ENCODE measurements at places on chromosomes 7 and 10. TPM values are rescaled to one million over a fixed set of nuclear protein-coding genes. Genes with fewer than 3 reads are reported as not detected.

Gene HTR7
- not detected for total RNA-seq

GRCh38 chr10:96230527-96230926 is 40.8 kb downstream of the BLNK start:
- no peak for DNase-seq

DNA sequence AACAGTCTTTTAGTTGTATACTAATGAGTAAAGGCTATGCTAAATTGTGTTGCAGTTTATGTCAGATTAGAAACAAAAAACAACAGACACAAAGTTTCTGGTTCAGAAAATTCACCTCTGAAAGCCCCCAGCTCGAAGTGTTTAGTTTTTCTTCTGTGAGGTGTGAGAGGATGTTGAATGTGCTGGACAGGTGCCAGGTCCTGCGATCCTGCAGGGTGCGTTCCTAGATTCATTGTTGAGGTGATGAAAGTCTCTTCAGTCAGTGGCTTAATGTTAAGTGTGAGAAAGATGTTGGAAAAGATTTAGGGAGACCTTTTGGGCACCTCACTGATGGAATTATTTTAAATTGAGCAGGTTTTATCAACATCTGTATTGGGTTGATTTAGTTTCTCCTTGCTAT is 287.3 kb downstream of the SDK1 start:
- no peak for DNase-seq

- no peak for DNase-seq
These were observed 473.5 kb upstream of the AKR1E2 start for GRCh38 chr10:4352414-4352961.

Gene DMBT1
- total RNA-seq: not detected

DNA sequence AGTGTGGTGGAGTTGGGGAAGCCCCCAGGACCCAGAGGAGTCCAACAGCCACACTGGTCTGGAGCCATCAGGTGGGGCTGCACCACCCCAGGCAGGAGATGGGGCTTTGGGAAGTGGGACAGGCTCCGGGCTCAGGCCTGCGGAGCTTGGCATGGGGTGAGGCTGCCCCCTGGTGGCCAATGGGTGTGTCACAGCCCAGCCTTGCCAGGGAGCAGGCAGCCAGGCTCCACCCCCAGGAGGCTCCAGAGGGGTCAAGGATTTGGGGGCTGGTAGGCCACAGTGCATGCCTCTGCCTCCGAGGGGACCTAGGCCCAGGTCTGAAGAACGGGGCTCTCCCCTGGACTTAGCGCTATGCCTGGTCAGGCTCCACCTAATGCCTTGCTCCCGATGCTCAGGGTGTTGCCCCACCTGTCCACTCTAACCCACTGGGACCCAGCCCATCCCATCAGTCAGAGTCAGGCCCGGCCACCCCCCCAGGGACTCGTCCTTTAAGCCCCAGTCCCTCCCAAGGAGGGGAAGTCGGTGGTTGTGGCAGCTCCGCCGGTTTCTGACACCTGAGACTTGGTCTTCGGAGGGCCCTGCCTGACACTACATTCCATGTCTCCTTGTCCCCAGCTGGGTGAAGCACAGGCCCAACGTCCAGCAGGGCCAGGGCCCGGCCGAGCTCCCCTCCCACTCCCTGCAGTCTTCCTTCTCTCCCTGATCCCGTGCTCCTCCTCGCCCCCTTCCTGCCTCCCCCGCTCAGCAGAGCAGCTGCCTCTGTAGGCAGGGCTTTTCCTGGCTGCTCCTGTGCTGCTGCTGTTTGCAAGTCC is 11.3 kb upstream of the SAMD8 start:
- DNase-seq: peak; percentile 91

DNA sequence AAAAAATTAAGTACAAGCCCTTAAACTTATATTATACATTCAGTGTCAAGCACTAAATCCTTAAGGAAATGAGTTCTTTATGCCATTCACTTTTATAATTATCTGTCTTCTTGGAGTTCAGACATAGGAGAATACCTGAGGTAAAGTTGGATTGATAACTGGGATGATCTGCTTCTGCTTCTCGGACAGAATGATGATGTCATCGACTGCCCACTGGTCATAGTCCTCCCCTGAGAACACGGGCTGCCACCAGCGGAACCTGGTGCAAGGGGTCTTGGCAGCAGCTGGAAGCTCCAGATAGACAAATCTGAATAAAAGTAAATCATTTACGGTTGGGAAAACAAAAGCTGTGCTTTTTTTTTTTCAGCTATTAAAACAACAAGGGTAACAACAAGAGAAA is 148.2 kb upstream of the SLC26A5 start:
- DNase-seq: no peak

DNA sequence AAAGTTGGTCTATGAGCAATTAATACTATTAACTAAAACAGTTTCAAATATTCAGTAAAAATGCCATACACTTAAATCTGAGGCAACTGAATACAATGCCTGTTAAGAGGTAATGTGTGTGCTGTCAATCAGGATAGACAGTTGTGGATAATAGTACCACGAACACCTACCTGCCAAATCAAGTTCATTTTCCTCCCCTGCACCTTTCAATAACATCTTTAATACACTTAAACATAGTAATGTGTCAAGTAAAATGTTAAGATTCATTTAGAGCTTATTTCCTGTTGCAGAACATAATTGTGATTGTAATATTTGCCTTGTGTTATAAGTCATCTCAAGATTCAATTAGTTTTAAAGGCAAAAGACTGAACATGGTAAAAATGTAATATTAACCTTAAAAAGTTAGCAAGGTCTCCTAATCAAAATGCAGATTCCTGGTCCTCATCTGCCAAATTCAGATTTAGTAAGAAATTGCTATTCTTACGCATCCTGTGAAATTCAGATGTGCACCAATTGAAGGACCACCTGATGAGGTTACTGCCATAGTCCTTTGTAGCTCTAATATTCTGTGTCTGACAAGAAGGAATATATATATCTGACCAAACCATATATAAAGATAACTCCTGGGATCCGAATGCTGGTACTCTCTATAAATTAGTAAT is 37.1 kb downstream of the COL1A2 start:
- DNase-seq: no peak

Gene TUBB8
- 1.9 TPM for total RNA-seq

Gene OR2A42
- 0.15 TPM for total RNA-seq

DNA sequence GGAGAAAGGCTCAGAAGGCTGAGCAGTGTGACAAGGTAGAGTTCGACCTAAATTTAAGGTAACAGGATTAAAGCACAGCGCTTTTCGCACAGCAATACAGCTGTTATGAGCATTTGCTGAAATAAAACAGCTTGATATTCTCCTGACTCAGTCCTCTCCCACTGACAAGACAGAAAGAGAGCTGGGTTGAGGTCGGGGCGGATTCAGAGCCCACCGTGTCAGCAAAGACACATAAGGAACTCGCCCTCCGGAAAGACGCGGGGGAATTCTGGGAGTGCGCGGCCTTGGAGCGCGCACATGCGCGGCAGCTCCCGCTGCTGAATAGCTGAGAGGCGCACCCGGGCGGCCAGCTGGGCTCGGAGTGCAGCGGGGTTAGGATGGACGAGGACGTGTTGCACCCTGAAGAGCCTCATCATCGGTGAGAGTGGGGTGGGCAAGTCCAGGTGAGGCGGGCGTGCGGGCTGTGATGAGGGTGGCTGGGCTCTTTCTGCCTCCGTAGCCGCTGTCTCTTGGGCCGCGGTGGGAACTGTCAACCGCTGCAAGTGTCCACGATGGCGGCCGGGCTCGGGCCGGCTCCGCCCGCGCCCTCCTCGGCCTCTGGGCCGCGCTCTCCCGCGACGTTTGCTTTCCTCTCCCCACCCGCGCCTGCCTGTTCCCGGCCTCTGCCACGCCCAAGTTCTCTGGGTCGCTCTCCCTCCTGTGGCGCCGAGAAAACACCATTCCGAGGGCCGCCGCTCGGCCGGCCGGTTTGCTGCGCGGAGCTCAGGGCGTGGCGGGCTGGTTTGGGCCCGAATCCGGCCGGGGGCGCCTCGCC is 120.6 kb downstream of the LYZL1 start:
- DNase-seq: no peak

- no peak for DNase-seq
These were observed 35.5 kb downstream of the IDE start for GRCh38 chr10:92538231-92538958.

- no peak for DNase-seq
These were observed 1.3 kb upstream of the TRPV6 start for GRCh38 chr7:142886866-142887265.

DNA sequence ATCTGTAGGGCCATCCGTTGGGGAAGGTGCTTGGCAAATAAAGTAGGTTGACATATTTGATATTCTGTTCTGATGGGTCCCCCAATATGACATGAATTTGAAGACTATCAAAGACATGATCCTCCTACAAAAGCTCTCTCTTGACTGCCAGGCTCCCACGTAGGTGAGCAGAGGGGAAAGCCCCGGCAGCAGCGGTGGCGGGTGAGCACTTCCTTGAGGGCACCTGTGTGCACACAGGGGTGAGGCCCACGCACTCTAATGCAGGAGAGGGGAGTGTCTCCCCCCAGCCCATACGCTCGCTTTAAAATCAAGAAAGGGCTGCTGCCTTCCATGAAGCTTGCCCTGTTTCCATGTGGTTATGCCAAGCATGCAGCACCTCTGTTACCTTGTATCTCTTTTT is 100.4 kb downstream of the TAX1BP1 start:
- DNase-seq: no peak

DNA sequence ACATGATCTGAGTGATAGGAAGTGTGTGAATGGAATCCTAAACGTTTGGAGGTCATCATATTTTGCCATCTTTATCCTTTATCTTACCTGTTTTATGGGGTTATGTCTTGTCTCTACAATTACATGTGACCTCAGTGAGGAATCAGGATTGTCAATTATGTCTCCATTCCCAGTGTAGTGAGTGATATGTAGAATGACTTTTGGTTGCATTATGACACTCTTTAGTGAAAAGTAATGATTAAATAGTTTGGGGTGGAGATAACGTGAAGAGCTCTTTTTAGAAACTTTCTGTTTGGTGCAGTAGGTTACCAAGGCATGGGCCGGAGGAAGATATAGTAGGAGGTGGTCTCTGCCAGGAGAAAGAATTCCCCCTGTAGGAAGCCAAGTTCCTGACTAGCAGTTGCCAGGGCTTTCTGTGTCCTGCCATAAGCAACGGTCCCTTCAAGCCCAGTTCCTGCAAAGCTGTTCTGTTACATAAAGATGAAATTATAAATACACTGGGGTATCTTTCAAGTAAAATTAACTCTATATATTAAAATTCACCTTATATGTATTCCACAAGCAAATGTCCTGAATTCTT is 228.2 kb downstream of the NSUN6 start:
- DNase-seq: no peak

Gene ACTL6B
- not detected for total RNA-seq

Gene ATOH7
- total RNA-seq: 0.93 TPM

Gene SLC29A4
- 7.3 TPM for total RNA-seq

GRCh38 chr7:128928159-128928813 is 9.4 kb upstream of the IRF5 start:
- DNase-seq: no peak

DNA sequence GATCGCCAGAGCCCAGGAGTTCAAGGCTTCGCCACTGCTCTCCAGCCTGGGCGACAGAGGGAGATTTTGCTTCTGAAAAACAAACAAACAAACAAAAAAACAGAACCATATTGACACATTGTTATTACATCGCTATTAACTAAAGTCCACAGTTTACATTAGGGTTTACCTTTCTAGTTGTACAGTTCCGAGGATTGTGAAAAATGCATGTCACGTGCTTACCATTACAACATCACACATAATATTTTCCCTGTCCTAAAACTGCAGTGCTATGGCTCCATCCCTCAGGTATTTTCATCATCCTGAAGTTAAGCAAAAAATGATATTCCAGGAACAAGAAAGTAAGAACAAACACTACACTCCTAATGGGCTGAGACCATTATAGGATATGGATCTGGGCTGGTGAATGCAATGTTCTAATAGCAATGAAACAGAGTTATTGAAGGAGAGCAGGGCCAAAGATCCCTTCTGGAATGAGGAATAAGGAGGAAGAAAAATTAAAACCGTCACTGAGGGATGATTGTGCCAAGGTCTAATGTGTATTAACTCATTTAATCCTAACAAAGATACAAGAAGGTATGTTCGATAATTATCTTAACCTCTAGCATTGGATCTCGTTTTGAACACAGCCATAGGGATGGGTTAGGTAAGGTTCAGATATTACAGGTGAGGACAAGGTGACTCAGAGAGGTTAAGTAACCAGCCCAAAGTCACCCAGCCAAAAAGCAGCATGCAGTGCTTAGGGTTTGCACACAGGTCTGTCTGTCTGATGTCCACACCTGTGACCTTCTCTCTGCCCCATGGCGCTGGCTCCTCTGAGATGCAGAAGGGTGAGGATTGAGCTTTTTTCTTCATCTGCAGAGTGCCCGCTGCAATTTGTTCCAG is 14.0 kb upstream of the CUX1 start:
- no peak for DNase-seq

Gene SPDYE11
- total RNA-seq: not detected

Gene SVIL
- 25.1 TPM for total RNA-seq

GRCh38 chr10:30115626-30115940 is 56.2 kb upstream of the JCAD start:
- DNase-seq: no peak

GRCh38 chr10:130206216-130206737 is 70.1 kb downstream of the GLRX3 start:
- DNase-seq: no peak

GRCh38 chr7:2042650-2043049 is 190.1 kb downstream of the MAD1L1 start:
- no peak for DNase-seq

Gene RBP3
- total RNA-seq: not detected

DNA sequence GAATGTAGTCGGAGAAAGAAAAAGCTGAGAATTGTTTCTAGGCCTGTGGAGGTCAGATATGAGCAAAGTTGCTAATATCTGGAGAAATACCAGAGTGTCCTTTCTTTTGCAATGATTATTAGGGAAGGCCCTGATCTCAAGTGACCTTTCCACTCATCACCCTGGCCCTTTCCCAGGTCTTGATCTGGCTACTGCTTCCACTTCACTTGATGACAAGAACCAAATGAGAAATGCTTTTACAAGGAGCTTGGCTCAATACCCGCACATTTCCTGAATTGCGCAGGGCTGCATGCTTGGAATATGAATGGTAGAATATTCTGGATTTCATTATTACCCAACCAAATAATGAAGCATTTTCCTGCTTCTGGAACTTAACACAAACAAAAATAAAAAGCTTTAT is 104.6 kb downstream of the ITGB8 start:
- no peak for DNase-seq

GRCh38 chr7:117982071-117983055 is 109.1 kb upstream of the CTTNBP2 start:
- DNase-seq: no peak

Gene LARP4B
- 33.1 TPM for total RNA-seq

Data from neural progenitor cell (in vitro differentiated cells).